HepG2 (cell line): ENCODE measurements at places on chromosomes 1 and 21. TPM values are rescaled to one million over a fixed set of nuclear protein-coding genes. Genes with fewer than 3 reads are reported as not detected.
A peak's percentile ranks its signal among the peaks of the same experiment; 100 is the strongest.

DNA sequence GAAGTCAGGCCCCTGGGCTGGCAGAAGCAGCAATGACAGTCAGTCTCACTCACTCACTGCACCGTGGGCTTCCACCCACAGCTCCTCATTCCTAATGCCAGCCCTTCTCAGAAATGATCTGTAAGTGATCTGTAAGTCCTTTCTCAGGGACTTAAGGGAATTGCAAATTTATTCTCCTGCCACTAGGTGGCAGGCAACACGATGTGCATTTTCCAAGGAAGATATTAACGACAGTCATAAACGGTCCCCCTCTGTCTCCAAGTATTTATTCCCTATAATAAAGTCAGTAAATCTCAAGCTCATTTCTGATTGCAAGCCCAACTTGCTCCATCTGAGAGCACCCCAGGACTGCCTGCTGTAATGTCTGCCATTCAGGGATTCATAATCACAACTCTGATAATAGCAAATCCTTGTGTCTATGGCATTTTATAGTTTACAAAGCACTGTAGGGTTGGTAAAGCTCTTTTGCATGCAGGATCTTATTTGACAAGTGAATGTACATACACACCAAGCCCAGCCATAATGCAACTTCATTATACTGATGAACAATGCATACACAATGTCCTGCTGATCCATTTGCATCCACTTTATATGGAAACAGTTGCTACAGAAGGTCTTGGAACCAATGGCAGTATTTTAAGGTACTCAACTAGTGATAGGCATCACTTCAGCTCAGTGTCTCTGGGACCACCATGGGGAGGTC is 380.5 kb upstream of the CAMK1G start:
- peak; percentile 46 for DNase-seq
- no peaks in the 10 kb centered on the region for H3K27me3 ChIP-seq
- H3K36me3 ChIP-seq: no peaks in the 10 kb centered on the region
- no peak overlapping the region for H3K4me3 ChIP-seq
- no peak overlapping the region for H3K27ac ChIP-seq

DNA sequence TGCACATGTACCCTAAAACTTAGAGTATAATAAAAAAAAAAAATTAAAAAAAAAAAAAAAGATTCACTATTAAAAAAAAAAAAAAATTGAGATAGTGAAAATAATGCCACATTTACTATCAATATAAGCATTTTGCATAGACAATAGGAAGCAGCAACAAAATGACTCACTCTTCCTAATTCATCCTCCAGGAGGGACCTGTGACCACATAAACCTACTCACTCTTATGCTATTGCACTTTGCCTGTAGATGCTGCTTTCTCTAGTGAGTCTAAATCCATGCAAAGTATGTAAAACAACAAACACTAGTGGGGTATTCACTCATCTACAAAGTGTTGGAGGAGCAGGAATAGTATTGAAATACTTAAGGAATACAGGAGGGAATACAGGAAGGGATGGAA is 2.9 kb downstream of the OR10J5 start:
- no peaks in the 10 kb centered on the region for H3K27me3 ChIP-seq
- no peak overlapping the region for H3K27ac ChIP-seq
- H3K4me3 ChIP-seq: no peak overlapping the region

- no peak for DNase-seq
- no peaks in the 10 kb centered on the region for H3K36me3 ChIP-seq
- no peaks in the 10 kb centered on the region for H3K27me3 ChIP-seq
- H3K4me3 ChIP-seq: no peak overlapping the region
Measured at GRCh38 chr1:191290441-191290840, 812.8 kb upstream of the BRINP3 start.

- H3K27ac ChIP-seq: no peak overlapping the region
- no peaks in the 10 kb centered on the region for H3K4me1 ChIP-seq
- H3K27me3 ChIP-seq: no peaks in the 10 kb centered on the region
Measured at GRCh38 chr1:53266038-53266437, 27.7 kb upstream of the MAGOH start.

GRCh38 chr1:63618011-63618410 is 24.8 kb downstream of the PGM1 start:
- H3K4me1 ChIP-seq: peaks cover 49% of the 10 kb centered on the region
- H3K4me3 ChIP-seq: no peak overlapping the region
- no peaks in the 10 kb centered on the region for H3K27me3 ChIP-seq
- DNase-seq: no peak
- H3K36me3 ChIP-seq: peaks cover 7% of the 10 kb centered on the region

- H3K4me1 ChIP-seq: no peaks in the 10 kb centered on the region
- H3K36me3 ChIP-seq: no peaks in the 10 kb centered on the region
- H3K4me3 ChIP-seq: no peak overlapping the region
- H3K27me3 ChIP-seq: no peaks in the 10 kb centered on the region
- H3K27ac ChIP-seq: no peak overlapping the region
Measured at GRCh38 chr1:58011978-58012377, 534.5 kb downstream of the OMA1 start.

GRCh38 chr1:37073152-37073853 is 39.0 kb upstream of the GRIK3 start:
- H3K4me3 ChIP-seq: no peak overlapping the region
- no peak for DNase-seq
- no peaks in the 10 kb centered on the region for H3K4me1 ChIP-seq
- H3K27me3 ChIP-seq: no peaks in the 10 kb centered on the region

DNA sequence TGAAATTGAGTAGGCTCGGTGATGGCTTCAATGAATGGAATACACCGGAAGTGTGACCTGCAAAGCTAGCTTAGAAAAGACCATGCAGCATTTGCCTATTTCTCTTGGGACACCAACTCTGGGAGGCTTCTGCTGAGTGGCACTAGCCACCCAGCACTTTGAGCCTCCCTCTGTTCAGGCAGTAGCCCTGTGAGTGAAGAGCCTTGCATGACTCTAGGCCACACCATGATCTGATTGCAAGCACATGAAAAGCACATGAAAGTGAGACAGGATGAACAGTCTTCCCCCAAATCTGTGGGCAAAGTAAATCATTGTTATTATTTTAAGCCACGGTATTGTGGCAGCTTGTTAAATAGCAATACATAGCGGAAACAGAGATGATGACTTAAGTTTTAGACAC is 2.8 kb downstream of the CD48 start:
- H3K36me3 ChIP-seq: no peaks in the 10 kb centered on the region
- no peaks in the 10 kb centered on the region for H3K4me1 ChIP-seq
- no peak overlapping the region for H3K4me3 ChIP-seq
- no peak overlapping the region for H3K27ac ChIP-seq

- peaks cover 11% of the 10 kb centered on the region; the same call in 1 of the 2 replicates for H3K4me1 ChIP-seq
- no peak for DNase-seq
- no peak overlapping the region for H3K27ac ChIP-seq
- H3K27me3 ChIP-seq: peaks cover 54% of the 10 kb centered on the region; the same call in 2 of the 3 replicates
Measured at GRCh38 chr1:154859786-154860155, 10.3 kb downstream of the KCNN3 start.

DNA sequence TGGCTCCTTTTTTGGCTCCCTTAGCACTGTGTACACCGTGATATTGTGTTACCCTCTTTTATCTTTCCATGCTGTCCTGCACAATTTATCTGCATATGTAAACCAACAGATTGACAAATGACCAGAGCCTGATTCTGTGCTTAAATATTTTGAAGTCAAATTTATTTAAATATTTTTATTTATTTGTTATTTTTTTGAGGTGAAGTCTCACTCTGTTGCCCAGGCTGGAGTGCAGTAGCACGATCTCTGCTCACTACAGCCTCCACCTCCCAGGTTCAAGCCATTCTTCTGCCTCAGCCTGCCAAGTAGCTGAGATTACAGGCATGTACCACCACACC is 12.8 kb downstream of the PMF1 start:
- no peak overlapping the region for H3K4me3 ChIP-seq
- H3K36me3 ChIP-seq: peaks cover 22% of the 10 kb centered on the region
- no peak for DNase-seq
- H3K27me3 ChIP-seq: no peaks in the 10 kb centered on the region

DNA sequence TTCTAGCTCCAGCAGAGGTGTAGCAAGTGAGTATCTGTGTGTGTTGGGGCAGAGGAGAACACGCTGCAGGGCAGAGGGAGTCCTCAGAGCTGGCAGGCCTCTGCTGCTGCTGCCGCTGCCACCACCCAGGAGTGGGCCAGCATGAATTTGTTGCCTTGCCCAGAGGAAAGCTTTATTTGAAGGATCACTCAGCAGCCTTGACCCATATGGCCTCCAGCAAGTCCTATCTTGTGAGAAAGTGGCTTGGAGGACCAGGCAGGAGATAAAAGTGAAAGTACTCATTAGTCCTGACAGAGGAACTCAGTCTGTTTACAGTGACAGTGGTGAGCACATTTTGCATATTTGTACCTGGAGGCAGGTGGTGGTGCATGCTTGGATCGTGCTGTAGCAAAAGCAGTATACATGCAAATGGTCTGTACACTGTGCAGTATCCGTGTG is 3.1 kb downstream of the TRAF5 start:
- H3K27me3 ChIP-seq: no peaks in the 10 kb centered on the region; the same call in 1 of the 2 replicates
- H3K27ac ChIP-seq: no peak overlapping the region
- H3K4me1 ChIP-seq: peaks cover 24% of the 10 kb centered on the region; the same call in 1 of the 2 replicates
- no peaks in the 10 kb centered on the region for H3K36me3 ChIP-seq
- no peak for DNase-seq
- H3K4me3 ChIP-seq: no peak overlapping the region

- H3K4me1 ChIP-seq: no peaks in the 10 kb centered on the region
- H3K36me3 ChIP-seq: no peaks in the 10 kb centered on the region
- no peak overlapping the region for H3K27ac ChIP-seq
- H3K4me3 ChIP-seq: no peak overlapping the region
- no peak for DNase-seq
- H3K27me3 ChIP-seq: peaks cover 29% of the 10 kb centered on the region; the same call in 1 of the 3 replicates
Measured at GRCh38 chr1:167561753-167562152, 8.2 kb upstream of the CREG1 start.

GRCh38 chr1:202038688-202039346 is 28.4 kb downstream of the ELF3 start:
- peaks cover 73% of the 10 kb centered on the region for H3K4me1 ChIP-seq
- H3K27me3 ChIP-seq: no peaks in the 10 kb centered on the region
- no peak overlapping the region for H3K27ac ChIP-seq
- H3K36me3 ChIP-seq: no peaks in the 10 kb centered on the region
- no peak for DNase-seq
- no peak overlapping the region for H3K4me3 ChIP-seq

- no peak for DNase-seq
- H3K27me3 ChIP-seq: no peaks in the 10 kb centered on the region
Measured at GRCh38 chr1:8456991-8457390, 139.1 kb downstream of the SLC45A1 start.

DNA sequence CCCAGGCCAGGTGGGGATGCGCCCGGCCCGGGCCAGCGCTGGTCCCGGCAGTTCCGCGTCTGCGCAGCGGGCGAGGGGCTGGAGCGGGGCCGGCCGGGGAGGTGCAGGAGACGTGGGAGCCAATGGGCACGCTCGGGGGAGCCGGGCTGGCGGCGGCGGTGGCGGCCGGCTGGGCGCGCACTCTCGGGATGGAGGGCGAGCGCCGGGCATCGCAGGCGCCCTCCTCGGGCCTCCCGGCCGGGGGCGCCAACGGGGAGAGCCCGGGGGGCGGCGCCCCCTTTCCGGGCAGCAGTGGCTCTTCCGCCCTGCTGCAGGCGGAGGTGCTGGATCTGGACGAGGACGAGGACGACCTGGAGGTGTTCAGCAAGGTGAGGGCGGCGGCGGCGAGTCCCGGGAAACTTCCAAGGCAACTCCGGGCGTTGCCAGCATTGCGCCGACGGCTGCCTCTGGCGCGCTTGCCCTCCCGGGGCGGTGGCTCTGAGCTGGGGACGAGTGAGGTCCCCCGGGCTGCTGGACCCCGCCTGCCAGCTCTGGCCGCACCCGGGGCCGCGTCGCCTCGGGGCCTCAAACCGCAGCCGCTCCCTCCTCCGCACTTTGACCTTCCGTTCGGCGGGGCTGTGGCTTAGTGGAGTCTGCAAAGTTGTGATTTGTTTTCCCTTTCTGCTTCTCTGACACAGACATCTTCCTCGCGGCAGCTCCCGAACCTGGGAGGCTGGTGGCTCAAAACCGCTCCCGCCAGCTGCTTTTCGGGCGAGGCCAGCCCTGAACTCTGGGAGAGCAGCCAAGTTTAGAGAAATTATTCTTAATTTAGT is at the start of gene SNX7:
Gene SNX7 (plus strand): TSS at position 178 of the 812 bp plus-strand sequence. CDS start 11 bp downstream, at position 189.
- no peaks in the 10 kb centered on the region for H3K27me3 ChIP-seq
- peak within 1 kb of the TSS; percentile 75 for H3K4me3 ChIP-seq
- peaks cover 36% of the 10 kb centered on the region for H3K4me1 ChIP-seq
- peak; percentile 71 for DNase-seq
- H3K27ac ChIP-seq: peak within 1 kb of the TSS; percentile 78
- peaks cover under 1% of the 10 kb centered on the region; the same call in 1 of the 2 replicates for H3K36me3 ChIP-seq

DNA sequence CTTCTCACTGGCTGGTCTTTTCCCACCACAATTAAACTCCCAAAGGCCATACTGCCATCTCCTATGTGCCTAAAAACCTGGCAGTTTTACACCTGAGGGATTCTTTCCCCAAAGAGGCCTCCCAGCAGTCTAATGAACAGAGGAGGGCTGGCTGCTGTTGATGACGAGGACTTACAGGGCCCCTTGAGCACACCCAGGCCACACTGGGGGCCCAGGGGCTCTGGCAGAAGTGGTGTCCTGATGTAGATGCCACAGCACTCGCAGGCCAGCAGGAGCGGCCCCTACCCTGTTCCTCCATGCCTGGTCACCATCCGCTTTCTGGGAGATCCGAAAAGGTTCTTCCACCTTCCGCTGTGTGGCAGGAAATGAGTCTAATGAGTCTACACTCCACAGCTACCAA is 24.2 kb downstream of the POFUT2 start:
- peaks cover 38% of the 10 kb centered on the region for H3K36me3 ChIP-seq
- no peak overlapping the region for H3K27ac ChIP-seq

DNA sequence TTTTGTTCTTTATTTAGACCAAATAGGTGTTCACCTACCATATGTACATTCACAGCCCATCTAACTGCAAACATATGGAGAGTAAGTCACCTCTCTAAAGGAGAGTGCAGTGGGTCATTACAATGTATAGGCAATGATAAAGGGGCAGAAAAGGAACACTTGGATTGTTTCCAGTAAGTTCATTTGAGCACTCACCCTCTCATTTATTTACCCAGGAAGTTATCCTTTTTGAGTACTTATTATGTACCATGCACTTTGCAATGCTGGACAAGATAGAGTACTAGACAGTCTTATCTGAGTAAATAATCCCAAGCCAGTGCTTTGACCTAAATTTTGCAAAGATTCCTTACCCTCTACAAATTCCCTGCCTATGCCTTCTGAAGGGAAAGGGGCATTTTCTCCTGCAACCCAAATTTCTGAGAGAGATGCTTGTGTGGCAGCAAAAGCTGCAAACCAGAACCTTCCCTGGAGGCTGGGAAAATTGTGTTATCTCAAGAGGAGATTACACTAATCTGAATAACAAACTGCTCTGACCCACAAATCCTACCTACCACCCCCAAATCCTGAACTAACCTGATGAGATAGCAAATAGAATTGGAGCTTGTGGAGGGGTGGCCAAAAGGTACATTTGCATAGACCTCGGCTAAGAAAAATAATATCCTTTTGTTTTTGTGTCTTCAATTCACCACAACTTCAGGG is 18.6 kb upstream of the RGS8 start:
- no peaks in the 10 kb centered on the region for H3K27me3 ChIP-seq
- H3K36me3 ChIP-seq: no peaks in the 10 kb centered on the region
- H3K27ac ChIP-seq: no peak overlapping the region

- H3K27me3 ChIP-seq: peaks cover 4% of the 10 kb centered on the region; the same call in 1 of the 3 replicates
- H3K4me1 ChIP-seq: peaks cover 45% of the 10 kb centered on the region
- DNase-seq: peak; percentile 78
- H3K27ac ChIP-seq: peak within 1 kb of the TSS; percentile 95
- peak within 1 kb of the TSS; percentile 83 for H3K4me3 ChIP-seq
- no peaks in the 10 kb centered on the region for H3K36me3 ChIP-seq
Measured at GRCh38 chr21:15064576-15065391, at the start of gene NRIP1. TSS of gene NRIP1 (minus strand) at chr21:15065000. CDS start at chr21:14968192, 96,808 bp downstream.

GRCh38 chr1:111467865-111468716 is 5.7 kb upstream of the C1orf162 start:
- H3K27ac ChIP-seq: no peak overlapping the region
- peaks cover 16% of the 10 kb centered on the region for H3K4me1 ChIP-seq
- no peak for DNase-seq
- H3K36me3 ChIP-seq: peaks cover 1% of the 10 kb centered on the region; the same call in 1 of the 2 replicates

Gene GPR25
- not detected in 2 replicates for total RNA-seq

Gene HCRTR1
- not detected in 2 replicates for total RNA-seq

Gene OR6N1
- not detected in 2 replicates for total RNA-seq

Gene BARHL2
- total RNA-seq: not detected in 2 replicates

Gene KRTAP12-1
- total RNA-seq: not detected in 2 replicates

Gene AADACL4
- total RNA-seq: not detected in 2 replicates
